ENCODE measurements at places on chromosomes 6 and 20.

DNA sequence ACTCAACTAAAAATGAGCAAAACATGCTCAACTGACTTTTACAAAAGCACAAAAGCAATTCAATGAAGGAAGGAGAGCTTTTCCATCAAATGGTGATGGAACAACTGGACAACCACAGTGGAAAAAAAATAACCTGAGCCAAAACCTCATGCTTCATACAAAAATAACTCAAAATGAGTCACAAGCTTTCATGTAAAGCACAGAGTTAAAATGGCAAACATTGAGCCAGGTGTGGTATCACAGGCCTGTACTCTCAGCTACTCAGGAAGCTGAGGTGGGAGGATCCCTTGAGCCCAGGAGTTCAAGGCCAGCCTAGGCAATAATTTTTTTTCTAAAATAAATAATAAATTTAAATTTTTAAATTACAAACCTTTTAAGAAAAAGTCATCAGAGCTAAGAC is 18.4 kb upstream of the HLA-G start:
- DNase-seq, result no peak

DNA sequence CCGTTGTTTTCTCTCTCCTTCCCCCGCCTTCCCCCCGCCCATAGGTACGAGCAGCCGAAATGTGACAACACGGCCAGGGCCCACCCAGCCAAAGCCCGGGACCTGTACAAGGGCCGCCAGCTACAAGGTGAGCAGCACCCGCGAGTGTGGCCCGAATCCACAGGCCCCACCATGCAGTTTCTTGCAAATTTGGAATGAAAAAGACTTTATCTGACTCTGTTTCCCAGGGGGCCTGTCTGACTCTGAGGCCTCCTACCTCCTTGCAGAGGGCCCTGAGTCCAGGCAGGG is 167.1 kb downstream of the SMOC2 start:
- no peak for DNase-seq

- DNase-seq, result no peak
These were observed 315.2 kb upstream of the NOX3 start for GRCh38 chr6:155770856-155771255.

DNA sequence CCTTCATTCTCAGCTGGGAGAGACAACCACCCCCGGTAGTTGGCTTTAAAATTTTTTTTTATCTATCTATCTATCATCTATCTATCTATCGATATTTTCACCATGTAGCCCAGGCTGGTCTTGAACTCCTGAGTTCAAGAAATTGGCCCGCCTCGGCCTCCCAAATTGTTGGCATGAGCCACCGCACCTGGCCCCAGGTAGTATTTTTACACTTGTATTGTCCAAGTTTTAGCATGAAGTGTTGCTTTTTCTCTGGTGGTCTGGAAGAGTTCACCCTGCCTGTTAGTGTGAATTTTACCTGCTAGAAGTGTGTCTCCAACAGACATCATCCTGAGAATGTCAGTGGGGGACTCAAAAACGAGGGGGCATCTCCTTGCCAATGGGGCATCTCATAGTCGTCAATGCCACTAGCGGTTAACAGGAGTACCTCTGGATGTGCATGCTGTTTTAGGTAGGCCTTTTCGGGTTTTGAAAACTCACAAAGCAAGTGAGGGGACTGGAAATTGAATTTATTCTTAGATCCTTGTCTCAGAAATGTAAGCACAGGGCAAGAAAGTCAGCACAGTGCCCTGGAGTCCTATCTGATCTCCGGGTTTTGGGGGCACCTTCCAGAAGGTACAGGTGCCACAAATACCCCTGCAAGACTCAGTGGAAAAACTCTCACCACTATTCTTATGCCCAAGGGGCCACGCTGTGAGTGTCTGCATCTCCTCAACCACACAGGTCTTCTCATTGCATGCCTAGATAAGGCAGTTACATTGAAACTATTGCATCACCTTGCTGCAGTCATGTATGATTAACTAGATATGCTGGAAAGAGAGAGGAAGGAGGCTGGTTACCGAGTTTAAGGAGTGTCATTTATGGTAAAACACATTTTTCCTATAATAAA is 37.1 kb downstream of the TNFAIP3 start:
- no peak for DNase-seq

DNA sequence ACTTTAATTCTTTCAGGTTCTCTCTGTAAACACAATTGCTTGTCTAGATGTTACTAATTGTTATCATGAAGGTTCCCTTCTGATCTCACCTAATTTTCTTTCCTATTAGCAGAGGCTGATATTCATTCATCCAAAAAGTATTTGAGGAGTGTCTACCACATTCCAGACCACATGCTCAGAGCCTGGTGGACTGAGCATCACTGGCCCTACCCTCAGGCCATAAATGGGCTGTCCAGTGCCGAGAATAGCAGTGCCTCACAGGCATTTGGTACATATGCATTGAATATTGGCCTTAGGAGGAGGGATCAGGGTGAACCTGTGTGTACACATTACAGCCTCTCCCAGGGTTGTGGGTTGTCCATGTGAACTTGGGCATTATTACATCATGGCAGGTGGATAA is 40.4 kb upstream of the PRELID3B start:
- DNase-seq, result no peak

- peak; percentile 24 for DNase-seq
These were observed 719 bp upstream of the EDN1 start for GRCh38 chr6:12289365-12289919.

- no peak for DNase-seq
These were observed 141.5 kb downstream of the MYB start for GRCh38 chr6:135322427-135323201.

DNA sequence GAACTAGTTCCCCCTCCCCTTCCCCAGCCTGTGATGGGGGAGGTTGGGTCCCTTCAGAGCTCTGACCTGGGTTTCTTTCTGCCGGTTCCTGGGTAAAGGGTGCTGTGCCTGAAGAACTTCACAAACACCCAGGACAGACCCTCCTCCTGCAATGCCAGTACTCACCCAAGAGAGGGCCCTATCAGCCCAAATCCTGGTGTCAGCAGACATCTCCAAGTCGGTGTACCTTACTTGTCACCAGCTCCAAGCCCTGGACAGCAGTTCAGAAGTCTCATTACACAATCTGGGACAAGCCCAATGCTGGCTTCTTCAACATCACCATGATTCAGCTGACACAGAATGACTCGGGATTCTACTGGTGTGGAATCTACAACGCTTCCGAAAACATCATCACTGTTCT is 467 bp downstream of the TREML4 start:
- no peak for DNase-seq

DNA sequence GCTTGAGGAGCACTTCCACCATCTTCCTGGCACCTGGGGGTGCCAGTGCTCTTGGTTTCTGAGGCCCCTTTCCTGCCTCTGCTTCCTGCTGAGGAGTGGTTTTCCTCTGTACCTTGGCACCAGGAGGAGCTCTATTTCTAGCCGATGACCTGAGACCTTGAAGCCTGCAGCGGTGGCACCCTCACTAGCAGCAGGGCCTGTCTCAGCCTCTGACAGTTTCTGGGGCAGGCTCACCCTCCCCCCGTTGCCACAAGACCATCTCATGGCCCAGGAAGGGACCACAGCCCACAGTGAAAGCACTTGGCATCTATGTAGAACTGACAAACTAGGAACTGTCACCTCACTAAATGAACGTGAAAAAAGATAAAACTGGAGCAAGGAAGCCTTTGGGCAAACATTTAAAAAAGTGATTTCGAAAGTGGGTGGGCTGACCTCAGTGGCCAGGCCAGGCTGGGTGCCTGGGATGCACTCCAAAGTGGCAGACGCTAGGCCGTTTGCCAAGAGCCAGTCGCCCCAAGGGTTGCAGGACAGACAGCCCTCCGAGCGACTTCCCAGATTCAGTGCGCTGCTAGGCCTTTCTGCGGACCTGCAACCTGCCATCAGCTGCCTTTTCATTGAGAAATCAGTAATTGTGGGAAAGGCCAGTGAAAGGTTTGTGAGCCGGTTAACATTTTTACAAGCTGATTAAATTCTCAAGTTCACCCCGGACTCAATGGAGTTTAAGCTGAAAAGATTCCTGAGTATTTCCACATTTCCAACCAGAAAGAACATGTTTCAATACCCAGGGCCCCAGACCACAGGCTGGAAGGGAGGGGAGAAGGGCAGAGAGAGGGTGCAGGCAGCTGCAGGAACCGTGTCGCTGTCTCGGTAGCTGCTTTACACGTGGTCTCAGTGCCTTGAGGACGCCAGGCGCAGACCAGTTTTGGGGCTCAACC is 303.7 kb downstream of the ESR1 start:
- DNase-seq, result no peak

- DNase-seq, result peak; percentile 8
These were observed 874.2 kb downstream of the TFAP2A start for GRCh38 chr6:9540534-9541126.

GRCh38 chr6:111586554-111586953 is 19.1 kb downstream of the TRAF3IP2 start:
- no peak for DNase-seq

GRCh38 chr20:21548390-21549035 is 34.6 kb upstream of the NKX2-2 start:
- DNase-seq, result peak; percentile 14

DNA sequence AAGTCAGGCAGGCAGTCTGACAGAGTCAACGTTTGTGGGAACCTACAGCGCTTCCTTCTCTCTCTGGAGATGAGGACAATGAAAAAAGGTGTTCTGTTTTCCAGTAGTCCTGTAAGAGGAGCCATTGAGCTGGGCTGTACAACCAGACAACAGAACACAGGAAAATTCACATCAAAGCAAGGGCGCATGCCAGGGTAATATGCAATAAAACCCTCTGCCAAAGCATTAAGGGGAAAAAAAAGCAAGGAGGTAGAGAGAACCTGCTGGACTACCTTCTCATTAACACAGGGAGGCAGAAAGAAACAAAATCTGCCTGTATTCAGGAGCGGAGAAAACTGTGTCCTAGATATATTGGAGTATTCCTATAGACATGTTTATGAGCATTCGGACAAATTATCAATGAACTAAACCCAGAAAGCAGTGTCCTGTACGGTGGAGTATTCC is 1.3 kb downstream of the RNF24 start:
- DNase-seq, result peak; percentile 93

DNA sequence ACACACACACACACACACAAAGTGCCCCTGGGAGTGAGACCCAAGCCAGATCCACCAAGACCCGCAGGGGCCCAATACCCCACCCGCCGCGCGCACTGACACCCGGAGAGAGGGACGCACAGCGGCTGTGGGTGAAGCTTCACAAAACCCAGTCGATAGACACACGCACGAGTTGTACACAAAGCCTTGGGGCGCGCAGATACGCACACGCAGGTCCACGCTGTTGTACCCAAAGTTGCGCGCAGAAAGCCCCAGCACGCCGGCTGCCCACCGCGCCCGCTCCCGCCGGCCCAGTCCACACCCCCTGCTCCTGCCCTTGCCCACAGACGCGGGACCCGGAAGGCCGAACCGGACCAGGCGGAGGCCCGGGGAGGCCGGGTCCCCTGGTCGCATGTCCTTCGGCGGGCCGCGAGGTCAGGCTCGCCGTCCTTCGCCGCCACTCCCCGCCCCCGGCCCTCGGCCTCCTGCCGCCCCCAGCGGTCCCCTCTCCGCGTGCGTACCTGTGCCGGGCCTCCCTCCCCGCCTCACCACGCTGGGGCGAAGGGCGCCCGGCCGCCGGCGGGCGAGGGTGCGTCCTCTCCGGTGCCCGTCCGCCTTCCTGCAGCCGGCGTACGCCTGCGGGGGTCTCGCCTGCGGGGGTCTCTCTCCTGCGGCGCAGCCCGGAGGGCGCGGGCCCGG is at the start of gene TMEM74B:
TMEM74B (minus strand) TSS at position 344 of the 678 bp plus-strand sequence. CDS start 1,180 bp downstream, outside the sequence.
- DNase-seq, result peak; percentile 16

DNA sequence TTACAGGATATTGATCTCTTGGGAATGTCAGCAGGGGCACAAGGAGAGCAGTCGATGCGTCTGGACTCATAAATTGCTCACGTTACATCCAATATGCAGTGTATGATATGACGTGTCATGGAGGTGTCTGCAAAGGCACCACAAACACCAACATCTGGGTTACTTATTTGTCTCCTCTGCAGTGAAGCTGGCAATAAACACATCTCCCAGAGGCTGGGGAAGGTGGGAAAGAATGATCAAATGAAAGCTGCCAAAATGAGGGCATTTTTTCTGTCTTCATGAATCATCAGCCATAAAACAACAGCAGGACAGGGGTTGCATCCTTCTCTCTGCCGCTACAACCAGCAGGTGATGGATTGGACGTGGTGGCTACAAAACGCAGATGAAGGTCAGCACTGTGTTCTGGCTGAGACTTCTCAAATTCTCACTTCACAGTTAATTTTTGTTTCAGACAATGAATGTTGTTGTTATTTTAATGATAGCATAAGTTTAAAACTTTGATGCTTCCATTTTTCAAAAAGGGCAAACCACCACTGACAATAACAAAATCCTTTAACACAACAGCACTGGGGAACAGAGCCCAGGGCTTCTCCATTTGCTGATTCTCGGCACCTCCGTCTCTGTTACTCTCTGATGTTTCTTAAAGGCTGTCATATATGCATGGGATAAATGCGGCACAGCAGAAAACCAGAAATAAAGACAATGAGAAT is 47.5 kb downstream of the ERMARD start:
- no peak for DNase-seq

- no peak for DNase-seq
These were observed 52.0 kb upstream of the PLEKHG1 start for GRCh38 chr6:150547502-150548222.

DNA sequence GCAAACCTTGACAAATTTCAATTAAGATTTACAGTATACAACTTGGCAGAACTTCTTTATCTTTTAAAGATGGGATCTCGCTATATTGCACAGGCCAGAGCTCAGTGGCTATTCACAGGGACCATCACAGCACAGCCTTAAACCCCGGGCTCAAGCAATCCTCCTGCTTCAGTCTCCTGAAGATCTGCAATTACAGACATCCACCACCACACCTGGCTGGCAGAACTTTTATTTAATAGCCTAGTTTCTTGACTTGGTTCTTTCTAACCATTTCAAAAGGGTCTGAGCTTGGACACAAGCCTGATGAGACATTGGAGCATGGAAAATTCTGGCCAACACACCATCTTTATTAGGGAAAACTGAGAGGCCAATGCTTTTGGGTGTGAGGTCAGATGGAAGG is 151.6 kb upstream of the KCNG1 start:
- DNase-seq, result no peak

- no peak for DNase-seq
These were observed 41.9 kb downstream of the MTHFD1L start for GRCh38 chr6:150907383-150907782.

- no peak for DNase-seq
These were observed 233.4 kb upstream of the RIN2 start for GRCh38 chr20:19524691-19525090.

- no peak for DNase-seq
These were observed 88.8 kb downstream of the ADTRP start for GRCh38 chr6:11689847-11690246.

GRCh38 chr20:48298851-48299484 is 513.7 kb upstream of the SULF2 start:
- DNase-seq, result no peak

DNA sequence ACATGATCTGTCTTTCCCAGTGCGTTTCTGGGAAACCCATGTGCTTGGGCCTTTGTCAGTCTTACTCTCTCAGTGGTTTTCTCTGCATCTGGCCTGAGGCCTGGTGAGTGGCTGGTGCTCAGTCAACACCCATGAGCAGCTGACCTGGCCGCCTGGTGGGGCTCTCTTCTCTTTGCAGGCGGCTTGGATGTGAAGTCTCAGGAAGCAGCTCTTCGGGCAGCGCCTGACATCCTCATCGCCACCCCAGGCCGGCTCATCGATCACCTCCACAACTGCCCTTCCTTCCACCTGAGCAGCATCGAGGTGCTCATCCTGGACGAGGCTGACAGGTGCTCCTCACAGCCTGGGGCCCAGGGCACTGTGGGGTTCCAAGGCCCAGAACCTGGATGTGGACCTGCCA is 10.8 kb downstream of the DDX27 start:
- no peak for DNase-seq
